LHCN-M2 (cell line): ENCODE measurements at places on chromosomes 12 and 14.

DNA sequence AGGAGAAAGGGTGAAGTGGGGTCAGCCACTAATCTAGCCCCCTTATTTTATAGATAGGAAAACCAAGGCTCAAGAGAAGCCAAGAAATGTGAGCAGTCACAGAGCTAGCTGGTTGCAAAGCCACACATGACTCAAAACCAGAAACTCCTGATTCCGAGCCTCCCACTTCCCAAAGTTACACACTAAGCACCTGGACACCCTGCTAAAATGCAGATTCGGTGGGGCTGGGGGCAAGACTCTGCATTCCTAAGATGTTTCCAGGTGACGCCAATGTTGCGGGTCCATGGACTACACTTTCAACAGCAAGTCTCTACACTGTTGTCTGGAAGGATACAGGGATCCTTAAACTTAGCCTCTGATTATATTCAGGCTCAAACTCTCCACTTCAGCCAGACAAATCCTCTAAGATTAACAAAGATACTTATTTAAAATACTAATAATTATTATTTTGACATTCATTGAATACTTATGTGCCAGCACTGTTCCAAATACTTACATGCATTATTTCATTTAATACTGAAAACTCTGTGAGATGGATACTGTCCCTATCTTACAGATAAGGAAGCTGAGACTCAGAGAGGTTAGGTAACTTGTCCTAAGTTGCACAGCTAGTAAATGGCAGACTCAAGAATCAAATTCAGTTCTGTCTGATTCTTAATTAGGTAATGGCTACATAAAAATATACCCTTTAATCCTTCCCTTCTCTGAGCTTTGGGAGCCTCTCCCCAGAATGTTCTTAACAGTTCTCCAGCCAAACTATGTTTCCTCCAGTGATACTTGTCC lies 81.4 kb downstream of the CRACR2A start:
- no peak for DNase-seq

DNA sequence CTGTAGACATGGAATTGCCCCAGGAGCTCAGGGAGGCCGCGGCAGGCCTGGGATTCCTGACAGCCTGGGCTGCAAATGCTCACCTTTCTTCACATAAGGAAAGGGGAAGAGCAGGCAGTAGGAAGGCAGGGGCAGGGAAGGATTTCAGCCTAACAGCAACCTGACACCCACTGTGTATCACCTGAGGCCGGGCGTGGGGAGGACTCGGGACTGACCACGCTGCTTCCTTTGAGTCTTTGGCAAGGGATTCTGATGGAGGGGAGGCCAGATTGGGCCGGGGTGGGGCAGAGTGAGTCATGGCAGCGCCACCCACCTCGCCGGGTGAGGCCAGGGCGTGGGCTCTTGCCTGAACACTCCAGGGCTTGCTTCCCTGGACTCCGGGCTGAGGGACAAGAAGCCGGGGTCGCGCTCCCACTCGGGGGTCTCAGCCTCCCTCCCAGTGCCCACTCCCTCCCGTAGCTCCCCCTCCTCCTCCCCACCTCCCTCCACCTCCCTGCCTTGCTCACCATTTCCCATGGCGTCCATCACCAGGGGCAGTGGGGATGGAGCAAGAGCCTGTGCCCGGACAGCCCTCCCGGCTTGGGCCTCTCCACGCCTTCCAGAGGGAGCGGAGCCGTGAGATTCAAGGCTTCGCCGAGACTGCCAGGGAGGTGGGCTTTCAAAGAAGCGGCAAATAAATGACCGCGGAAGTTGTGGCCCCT lies 247.9 kb upstream of the RTL1 start:
- DNase-seq = no peak

- DNase-seq = no peak
Measured at GRCh38 chr12:57027805-57028153, 11.4 kb upstream of the TAC3 start.

DNA sequence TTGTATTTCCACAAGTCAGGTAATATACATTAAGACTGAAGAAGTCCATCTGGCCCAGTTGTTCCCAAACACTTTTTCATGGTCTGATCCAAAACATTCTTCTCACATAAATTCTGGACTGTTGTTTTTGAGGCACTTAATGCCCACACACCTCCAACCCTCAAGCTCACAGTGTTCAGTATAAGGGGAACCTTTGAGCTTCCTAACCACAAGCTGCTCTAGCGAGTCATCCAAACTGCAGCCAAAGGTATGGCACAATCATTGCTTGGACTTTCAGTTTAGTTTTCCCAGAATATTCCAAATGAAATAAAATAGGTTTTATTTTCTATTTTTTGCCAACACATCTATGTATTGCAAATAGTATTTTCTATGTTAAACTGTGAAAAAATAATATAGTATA lies 103.0 kb downstream of the PUS7L start:
- peak; percentile 61 for DNase-seq

GRCh38 chr12:56775638-56776037 lies 12.5 kb downstream of the HSD17B6 start:
- no peak for DNase-seq

DNA sequence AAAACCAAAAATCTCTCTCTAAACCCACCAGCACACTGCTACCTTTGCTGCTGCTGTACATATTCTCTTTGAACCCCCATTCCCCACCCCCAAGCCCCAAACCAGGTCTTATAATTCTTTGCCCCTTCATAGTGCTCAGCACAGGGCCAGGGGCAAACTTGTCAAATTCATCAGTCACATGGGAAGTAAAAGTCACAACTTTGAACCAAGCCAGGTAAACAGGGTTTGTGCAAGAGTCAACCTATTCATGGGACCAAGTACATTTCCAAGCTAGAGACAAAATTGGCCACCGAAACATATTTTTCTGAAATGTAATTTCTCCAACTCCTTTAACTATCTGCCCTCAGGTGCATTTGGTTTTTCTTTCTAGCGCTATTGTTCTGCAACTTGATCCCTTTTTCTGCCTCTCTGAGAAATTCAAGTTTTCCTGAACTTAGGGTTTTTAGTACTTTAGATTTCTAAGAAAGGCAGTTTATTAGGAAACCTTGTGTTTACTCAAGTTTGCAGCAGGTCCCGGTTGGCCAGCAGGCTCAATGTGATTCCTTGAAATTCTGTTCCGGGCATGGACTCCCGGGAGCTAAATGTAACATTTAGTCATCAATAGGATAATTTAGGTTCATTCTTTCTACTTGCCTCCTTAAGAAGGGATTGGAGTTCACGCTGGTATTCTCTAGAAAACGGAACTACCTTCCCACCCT lies 230.5 kb downstream of the EFCAB11 start:
- no peak for DNase-seq

DNA sequence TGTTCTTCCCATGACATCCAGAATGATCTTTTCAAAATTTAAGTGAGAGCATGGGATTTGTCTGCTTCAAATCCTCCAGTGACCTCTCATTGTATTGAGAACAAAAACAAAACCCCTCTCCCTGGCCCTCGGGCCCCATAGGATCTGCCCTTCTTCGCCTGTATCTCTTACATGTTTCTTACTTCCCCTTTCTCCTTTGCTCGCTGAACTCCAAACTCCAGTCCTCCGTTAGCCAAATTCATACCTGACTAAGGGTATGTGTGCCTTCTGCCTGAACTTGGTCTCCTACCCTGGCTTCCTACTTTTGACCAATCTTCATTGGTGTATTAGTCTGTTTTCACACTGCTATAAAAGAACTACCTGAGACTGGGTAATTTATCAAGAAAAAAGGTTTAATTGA lies 13.2 kb upstream of the TSPAN11 start:
- no peak for DNase-seq

DNA sequence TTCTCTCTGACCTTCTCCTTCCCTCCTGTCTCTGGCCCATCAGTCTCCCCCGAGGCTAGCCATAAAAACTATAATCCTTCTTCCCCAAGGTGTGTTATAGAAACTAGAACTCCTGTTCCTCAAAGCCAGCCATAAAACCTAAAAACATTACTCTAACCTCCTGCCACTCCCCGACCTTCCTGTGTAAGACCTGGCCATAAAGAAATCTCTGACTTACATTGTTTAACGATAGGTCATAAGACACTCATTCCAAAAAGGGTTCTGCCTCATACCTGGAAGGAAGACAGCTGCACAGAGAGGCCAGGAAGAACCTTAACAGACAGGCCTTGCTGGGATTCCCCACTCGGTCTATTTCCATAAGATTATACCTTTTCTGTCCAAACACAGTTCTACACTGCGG lies 70.9 kb upstream of the EEA1 start:
- DNase-seq = no peak

GRCh38 chr12:121697093-121697698 lies 15.4 kb upstream of the TMEM120B start:
- DNase-seq = peak; percentile 46

DNA sequence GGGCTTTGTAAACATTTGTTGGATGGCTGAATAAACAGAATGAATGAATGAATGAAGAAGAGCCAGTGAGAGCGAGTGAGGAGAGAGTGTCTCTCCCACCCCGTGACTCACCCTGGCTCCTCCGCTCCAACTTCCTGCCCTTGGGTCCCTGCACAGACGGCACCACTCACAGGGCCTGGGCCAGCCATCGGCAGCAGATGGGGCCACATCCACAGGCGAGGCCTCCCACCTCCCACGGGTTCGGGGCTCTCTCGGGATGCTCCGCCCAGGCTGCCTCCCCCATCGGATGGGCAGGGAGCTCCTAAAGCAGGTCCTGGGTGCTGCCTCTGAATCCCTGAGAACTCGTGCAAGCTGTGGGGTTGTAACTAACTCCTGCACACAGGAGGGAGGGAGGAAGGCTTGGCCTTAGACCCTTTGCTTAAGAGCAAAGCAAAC lies 41.3 kb downstream of the CCNK start:
- no peak for DNase-seq

GRCh38 chr12:59041241-59042121 lies 121.2 kb upstream of the LRIG3 start:
- DNase-seq = peak; percentile 93

GRCh38 chr12:90102957-90103652 lies 394.5 kb upstream of the ATP2B1 start:
- DNase-seq = peak; percentile 45

- no peak for DNase-seq
Measured at GRCh38 chr14:68492381-68493151, 300.3 kb downstream of the ZFP36L1 start.

GRCh38 chr14:51121096-51121495 lies 26.2 kb upstream of the TRIM9 start:
- peak; percentile 25 for DNase-seq

GRCh38 chr12:49893753-49894750 lies 9.6 kb downstream of the FAIM2 start:
- DNase-seq = no peak
